Left renal cortex interstitium (tissue), 4 donors: ENCODE measurements at places on chromosomes 7 and 10. TPM values are rescaled to one million over a fixed set of nuclear protein-coding genes. Genes with fewer than 3 reads are reported as not detected.

DNA sequence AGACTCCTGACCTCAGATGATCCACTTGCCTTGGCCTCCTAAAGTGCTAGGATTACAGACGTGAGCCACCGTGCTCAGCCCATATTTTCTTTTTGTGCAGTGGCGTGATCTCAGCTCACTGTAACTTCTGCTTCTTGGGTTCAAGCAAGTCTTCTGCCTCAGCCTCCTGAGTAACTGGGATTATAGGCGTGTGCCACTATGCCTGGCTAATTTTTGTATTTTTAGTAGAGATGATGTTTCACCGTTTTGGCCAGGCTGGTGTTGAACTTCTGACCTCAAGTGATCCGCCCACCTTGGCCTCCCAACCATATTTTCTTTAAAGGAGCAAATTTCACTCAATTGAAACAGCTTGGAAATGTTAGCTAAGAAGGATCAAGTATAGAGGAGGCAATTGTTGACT, 16.5 kb downstream of the GBF1 start:
- DNase-seq = no peak

DNA sequence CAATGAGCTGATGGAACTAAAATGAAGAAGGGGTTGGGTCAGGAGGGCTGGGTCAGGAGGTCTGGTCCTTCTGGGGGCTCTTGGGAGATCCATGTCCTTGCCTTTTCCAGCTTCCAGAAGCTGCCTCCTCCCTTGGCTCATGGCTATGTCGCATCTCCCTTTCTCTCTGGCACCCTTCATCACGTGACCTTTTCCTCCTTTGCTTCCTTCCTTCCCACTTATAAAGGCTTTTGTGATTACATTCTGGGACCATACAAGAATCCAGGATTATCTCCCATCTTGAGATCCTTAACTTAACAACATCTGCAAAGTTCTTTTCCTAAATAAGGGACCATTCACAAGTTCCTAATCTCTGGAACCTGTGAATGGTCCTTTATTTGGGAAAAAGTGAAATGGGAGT, 290.2 kb downstream of the GALNT17 start:
- no peak for DNase-seq

DNA sequence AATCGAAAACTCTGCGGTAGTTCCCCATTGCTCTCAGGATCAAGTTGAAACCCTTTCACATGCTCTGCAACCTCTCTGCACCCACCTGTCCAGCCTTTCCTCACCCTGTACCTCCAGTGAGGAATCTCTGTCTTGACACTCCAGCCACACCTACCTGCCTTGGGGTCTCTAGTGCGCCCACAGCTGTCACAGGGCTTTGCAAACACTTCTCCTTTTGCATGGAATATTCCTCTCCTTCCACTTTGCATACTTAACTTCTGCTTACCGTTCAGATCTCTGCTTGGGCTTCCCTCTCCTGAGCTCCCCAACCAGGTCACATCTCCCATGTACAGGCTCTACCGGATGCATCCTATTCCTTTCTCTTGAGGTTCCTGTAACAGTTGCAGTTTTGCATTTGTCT, 6.6 kb upstream of the ZYX start:
- DNase-seq = no peak

ATRNL1 gene
- 33.2 TPM for polyA plus RNA-seq

SPDYE8 gene
- 0.13 TPM for polyA plus RNA-seq
